K562 (cell line): ENCODE measurements at places on chromosomes 4 and X. TPM values are rescaled to one million over a fixed set of nuclear protein-coding genes. Genes with fewer than 3 reads are reported as not detected.
A peak's percentile ranks its signal among the peaks of the same experiment; 100 is the strongest.

GRCh38 chr4:2383760-2384159 is 34.7 kb downstream of the ZFYVE28 start:
- DNase-seq, result no peak

The FDCSP gene
- not detected in 2 replicates for total RNA-seq

GRCh38 chr4:915041-915474 is 17.1 kb downstream of the GAK start:
- no peak for DNase-seq

GRCh38 chr4:27128443-27128842 is 267.8 kb downstream of the STIM2 start:
- no peak for DNase-seq

GRCh38 chrX:46715997-46716396 is 42.9 kb downstream of the SLC9A7 start:
- no peak for DNase-seq

DNA sequence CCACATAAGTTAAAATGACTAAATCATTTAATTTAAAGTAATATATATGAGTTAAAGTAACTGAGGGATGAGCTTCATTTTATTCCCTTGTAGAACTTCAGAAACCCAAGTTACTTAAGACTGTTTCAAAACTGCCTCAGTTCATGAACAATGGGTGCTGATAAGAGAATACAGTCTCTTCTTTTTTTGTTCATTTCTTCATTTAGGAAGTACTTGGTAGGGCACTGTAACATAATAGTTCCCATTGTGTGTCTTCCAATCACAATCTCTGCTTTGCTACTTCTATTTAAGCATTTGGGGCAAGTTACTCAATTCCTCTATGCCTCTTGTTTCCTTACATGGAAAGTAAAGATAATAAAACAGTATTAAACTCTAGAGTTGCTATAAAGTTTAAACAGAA is 50.4 kb downstream of the HHIP start:
- DNase-seq, result no peak

The GABRE gene
- total RNA-seq, result 145 and 184 TPM in 2 replicates

The RGS12 gene
- total RNA-seq, result 6.8 and 8.8 TPM in 2 replicates

GRCh38 chrX:38754818-38755718 is 46.2 kb upstream of the MID1IP1 start:
- no peak for DNase-seq

- peak; percentile 61 for DNase-seq
Measured at GRCh38 chr4:102501447-102501696, 213 bp downstream of the NFKB1 start.

- DNase-seq, result no peak
Measured at GRCh38 chr4:87382116-87382515, 8.9 kb downstream of the HSD17B11 start.

DNA sequence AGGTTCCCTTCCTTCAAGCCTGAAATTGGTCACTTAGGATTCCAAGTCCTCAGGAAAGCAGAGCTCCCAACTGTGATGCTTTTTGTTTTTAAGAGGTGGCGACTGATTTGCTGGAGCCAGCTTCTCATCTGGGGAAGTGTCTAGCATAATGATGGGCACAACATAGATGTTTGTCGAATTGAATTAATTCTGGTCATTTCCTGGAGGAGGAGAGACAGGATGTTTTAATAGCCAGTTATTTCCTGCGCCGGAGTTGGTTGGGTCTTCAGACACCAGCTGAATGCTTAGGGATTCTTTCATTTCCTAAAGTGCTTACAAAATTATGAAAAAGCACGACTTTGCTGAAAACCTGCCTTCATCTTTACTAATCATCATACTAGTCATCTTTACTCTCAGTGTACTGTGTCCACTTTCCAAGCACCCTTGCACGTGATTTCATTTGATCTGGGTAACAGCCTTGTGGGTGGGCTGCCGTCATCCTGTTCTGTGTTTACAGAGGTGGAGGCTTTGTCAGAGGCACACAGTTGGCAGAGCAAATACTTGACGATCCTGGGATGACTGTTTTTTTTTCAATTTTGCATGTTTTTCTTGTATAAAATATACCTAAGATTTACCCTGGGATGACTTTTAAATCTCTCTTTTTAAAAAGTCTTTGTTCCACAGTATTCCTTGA is 49.5 kb downstream of the RGS12 start:
- DNase-seq, result no peak

DNA sequence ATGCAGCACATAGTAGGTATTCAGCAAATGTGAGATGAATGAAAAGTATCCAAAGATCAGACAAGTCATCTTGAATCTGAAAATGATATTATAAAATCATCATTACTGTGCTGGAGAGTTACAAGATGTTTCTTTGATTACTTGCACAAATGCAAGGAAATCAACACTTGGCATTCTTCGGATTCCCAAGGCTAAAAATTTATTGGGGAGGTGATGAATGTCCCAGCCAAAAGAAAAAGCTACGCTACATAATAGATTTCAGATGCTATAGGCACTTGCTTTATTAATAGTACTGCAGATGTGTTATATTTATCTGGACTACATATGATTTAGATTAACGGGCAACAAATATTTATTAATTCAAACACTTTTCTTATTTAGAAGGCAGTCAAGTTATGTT is 286.7 kb upstream of the TENM3 start:
- no peak for DNase-seq

GRCh38 chr4:2253160-2254084 is 8.5 kb downstream of the MXD4 start:
- DNase-seq, result no peak

The TEX13C gene
- total RNA-seq, result not detected in 2 replicates

The CFAP299 gene
- total RNA-seq, result 0.09 and 0.67 TPM in 2 replicates

- DNase-seq, result no peak
Measured at GRCh38 chr4:26206339-26206738, 114.5 kb upstream of the RBPJ start.

The PAGE4 gene
- total RNA-seq, result 1.1 and 1.3 TPM in 2 replicates

The RAPGEF2 gene
- total RNA-seq, result 17.1 and 23.1 TPM in 2 replicates

DNA sequence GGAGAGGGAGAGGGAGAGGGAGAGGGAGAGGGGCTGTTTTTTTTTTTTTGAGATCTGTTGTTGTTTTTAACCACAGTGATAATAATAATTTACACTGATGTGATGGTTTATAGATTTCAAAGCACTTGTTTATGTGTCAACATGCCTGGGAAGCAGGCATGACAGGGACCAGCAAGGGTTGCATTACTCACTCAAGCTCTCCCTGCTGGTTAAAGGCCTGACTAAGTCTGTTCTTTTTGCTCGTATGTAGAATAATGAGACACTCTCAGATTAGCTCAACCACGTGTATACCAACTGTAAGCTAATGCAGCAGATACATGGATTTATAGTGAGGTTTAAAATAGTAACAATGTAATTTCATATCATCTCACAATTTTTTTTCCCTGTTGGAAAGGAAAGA is 134.6 kb upstream of the BOD1L1 start:
- DNase-seq, result no peak

- peak; percentile 71 for DNase-seq
Measured at GRCh38 chr4:3880615-3881120, 114.5 kb downstream of the ADRA2C start.

The NAA11 gene
- 23.1 and 24.4 TPM in 2 replicates for total RNA-seq

- peak; percentile 86 for DNase-seq
Measured at GRCh38 chr4:15153662-15154061, 151.4 kb downstream of the CPEB2 start.
